ENCODE measurements at places on chromosomes 3 and 15.
A peak's percentile ranks its signal among the peaks of the same experiment; 100 is the strongest.

GRCh38 chr3:69058180-69058946, 6.2 kb upstream of the TMF1 start:
- DNase-seq: no peak

GRCh38 chr3:152268555-152269055, at the start of gene MBNL1:
MBNL1 (plus strand) TSS chr3:152268929; CDS start chr3:152300194, 31,265 bp downstream.
- DNase-seq: no peak

DNA sequence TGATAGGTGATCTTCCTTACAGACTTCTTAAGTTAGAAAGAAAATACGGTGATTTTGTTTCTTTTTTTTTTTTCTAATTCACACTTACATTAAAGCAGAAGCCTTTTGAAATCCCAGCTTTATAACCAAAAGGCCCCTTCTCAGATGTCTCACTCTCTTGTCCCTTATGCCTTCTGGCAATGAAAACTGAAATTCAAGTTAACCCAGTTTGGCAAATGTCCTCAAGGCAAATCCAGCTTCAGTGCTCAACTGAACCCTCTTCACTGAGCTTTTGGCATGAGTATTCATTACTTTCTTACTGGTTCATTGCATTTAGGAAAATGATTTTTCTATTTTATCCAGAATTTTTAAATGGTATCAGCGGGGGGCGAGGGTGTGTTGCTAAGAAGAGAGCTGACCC, 17.0 kb downstream of the PLCH1 start:
- DNase-seq: no peak

GRCh38 chr15:48664436-48664835, 18.9 kb upstream of the FBN1 start:
- DNase-seq: no peak

GRCh38 chr15:90306560-90306959, 41.1 kb downstream of the NGRN start:
- no peak for DNase-seq

- peak; percentile 83 for DNase-seq
Measured at GRCh38 chr3:167941234-167941995, 154.3 kb downstream of the GOLIM4 start.

DNA sequence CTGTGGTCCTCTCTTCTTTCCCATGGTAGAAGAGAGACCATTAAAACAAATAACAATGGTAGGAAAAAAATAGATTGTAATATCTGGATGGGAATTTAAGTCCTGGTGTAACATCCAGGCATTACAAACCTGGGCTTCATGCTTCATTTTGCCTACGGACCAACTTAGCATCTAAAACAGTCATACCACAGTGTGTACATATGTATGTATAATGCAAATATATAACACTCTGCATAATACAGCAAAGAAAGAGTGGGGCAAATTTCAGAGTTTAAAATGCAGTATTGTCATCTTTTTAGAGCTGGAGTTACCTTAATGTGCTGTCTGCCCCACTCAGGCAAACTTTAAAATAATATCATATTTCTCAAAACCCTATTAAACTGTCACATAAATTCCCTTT, 298.2 kb downstream of the AGBL1 start:
- DNase-seq: no peak

DNA sequence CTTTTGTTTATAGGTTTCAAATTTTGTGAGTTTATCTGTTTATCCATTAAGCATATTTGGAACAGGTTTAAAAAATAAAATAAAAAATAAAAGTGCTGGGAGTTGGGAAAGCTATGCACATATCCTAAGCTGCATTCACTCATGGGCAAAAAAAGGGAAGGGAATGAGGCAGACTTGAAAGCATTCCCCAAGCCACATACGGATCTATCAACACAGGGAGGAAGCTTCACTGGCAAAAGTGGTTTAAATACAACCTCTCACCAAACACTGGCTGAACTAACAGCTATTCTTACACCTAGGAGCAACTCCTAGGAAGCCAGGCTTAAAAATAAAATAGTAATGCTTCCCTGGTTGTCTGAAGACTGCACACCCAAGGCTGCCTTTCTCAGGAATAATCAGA, 101.2 kb downstream of the PCCB start:
- no peak for DNase-seq

DNA sequence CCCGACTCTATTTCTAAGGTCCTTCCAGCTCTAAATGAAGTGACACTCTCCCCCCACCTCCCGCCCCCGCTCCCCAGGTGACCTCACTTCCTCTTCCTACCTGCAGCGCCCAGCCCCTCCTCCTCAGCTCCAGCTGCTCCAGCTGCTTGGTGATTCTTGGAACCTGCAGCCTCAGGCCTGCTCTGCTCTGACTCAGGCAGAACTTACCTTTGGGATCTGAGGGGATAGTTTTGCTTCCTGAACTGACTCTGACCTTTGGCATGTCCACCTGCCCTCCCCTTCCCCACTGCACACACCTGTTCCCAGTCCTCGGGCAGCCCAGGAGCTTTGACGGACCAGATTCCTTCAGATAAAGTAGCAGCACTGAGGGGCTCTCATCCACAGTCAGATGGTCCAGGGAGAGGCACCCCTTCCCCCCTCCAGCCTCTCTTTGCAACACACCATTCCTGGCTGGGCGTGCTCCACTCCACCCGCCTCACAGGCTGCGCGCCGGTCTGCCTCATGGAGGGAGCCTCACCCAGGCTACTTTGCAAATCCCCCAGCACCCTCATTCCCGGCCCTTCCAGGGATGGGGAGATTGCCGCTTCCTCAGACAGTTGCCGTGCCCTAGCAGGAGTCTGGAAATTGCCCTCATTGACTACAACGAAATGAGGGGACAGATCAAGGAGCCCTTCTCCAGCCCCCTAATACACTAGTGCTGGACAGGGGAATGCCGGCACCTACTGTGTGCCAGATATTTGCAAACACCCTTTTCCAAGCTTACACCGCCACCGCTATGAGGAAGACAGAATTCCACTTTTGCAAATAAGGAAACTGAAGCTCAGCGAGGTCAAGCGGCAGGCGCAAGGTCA, 692 bp upstream of the C15orf39 start:
- DNase-seq: no peak

DNA sequence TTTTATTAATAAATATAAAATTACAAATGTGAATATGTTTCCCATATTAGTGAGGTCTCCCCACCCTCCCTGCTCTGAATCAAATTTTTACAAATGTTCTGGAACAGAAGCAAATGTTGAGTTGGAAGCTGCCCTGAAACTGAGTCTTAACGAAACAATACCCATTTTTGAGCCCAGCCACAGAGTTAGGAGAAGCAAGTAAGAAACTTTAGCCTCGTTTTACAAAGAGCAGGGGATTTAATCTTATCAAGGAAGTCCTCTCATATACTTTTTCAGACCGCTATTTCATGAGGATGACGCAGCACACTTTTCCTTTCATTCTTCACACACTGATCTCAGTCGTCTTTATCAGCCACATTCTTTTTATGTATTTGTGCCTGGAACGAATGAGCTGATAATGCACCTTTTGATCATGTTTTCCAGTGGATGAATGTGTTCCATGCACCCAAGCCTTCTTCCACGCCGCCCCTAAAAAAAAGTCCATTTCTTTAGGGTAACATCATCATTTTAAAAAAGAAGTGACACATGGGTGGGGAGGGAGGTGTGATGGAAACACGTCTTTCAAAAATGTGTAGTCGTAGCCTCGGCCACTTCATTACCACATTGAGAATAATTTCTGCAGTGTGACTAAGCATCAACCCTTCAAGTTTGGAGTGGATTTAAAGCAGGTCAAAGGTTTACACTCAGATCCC, 48.1 kb downstream of the SETMAR start:
- no peak for DNase-seq

- DNase-seq: no peak
Measured at GRCh38 chr3:4826237-4827100, 152.8 kb upstream of the BHLHE40 start.

DNA sequence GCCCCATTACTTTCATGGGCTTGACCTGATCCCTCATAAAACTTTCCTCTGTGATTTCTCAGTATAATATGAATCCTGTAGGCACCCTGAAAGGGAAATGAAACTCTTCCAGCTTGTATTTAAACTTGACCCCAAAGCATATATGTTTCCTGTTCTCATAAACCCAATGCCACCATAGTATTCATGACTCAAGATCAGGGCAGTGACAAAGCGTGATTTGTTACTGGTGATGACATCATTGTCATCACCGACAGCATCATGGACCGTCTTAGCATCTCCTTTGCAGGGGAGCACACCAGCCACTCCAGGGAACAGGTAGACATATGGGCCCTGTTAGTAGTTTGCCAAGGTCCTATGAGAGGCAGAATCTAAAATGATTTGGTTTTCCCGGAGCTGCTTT, 741.2 kb downstream of the NR2F2 start:
- DNase-seq: no peak

DNA sequence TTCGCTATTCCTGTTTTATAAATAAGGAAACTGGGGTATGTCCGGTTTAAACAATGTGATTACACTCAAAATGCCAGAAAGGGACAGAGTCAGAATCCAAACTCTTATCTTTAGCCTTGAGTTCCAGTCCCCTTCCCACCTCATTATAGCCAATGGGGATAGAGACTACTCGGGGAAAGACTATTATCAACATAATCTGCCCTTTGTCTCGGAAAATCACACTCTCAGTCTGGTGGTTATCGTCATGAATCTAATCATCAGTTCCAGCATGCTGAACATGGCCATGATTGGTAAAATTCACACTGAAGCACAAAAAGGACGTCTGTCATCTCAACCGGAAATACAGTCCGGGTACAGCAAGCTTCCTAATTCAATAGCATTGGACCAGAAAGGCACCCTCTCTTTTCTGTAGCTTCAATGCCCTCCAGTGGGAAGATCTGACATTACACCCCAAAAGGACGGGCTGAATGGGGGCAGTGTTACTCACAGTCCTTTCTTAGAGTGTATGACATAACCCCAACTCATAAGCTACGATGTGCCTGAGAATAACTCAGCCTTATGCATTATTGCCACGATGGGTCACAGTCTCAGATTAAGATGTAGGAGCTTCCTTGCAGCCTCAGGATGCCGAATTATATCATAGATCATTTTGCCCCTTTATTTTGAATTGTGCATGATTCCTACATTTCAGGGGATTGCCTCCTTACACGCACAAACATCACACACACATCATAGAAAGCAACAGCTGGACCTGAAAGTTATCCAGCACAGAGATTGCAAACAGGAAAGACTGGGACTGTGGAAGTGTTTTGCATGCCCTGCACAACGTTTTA, 390.4 kb upstream of the LMCD1 start:
- DNase-seq: peak; percentile 37

GRCh38 chr3:183313764-183314163, 60.7 kb downstream of the B3GNT5 start:
- DNase-seq: no peak

GRCh38 chr15:35293353-35294130, 208.4 kb upstream of the NANOGP8 start:
- no peak for DNase-seq

- no peak for DNase-seq
Measured at GRCh38 chr3:132723024-132723950, 1.1 kb upstream of the NPHP3 start.

GRCh38 chr3:104632521-104632920, 734.2 kb upstream of the ALCAM start:
- DNase-seq: no peak

DNA sequence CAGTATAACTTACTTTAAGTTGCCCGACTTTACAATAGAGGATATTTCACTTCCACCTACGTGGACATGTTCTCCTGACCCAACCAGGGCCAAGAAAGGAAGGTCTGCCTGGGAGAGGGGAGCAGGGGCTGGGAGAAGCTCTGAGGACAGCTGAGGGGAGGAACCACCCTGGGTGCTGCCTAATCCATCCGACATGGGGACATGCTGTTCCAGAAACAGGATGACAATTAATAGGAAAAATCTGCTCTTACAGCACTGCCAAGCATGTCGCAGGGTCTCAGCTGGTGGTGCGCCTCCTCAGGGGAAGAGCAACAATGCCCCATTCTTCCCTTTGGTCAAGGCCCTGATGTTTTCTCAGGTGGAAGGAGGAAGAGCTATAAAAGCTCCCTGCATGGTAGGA, 132.3 kb downstream of the NTRK3 start:
- no peak for DNase-seq

GRCh38 chr15:91319371-91320059, 219.5 kb downstream of the SV2B start:
- no peak for DNase-seq

GRCh38 chr15:50558012-50558411, 11.5 kb upstream of the USP50 start:
- no peak for DNase-seq

- DNase-seq: no peak
Measured at GRCh38 chr15:90232941-90233386, 777 bp downstream of the CIB1 start.

DNA sequence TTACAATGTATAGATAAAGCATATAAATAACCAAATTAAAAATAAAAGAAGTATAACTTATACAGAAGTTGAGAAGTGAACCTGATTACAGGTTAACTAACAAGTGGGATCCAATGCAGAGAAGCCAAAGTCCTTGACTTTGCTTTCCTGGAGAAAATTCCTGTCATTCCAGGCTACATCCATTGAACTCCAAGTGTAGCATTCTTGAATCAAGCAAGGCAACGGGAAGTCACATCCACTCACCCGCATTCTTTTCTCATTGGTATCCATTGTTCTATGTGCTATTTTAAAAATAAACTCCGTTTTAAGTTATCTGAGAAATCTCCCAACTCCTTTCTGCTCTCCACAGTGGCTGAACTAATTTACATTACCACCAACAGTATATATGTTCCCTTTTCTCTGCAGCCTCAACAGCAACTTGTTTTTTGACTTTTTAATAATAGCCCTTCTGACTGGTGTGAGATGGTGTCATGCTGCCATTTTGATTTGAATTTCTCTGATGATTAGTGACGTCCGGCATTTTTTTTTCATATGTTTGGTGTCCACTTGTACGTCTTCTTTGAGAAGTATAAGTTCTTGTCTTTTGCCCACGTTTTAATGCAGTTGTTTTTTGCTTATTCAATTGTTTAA, 534.3 kb downstream of the ROBO1 start:
- DNase-seq: no peak

- no peak for DNase-seq
Measured at GRCh38 chr3:72523429-72524151, 324.7 kb downstream of the SHQ1 start.

DNA sequence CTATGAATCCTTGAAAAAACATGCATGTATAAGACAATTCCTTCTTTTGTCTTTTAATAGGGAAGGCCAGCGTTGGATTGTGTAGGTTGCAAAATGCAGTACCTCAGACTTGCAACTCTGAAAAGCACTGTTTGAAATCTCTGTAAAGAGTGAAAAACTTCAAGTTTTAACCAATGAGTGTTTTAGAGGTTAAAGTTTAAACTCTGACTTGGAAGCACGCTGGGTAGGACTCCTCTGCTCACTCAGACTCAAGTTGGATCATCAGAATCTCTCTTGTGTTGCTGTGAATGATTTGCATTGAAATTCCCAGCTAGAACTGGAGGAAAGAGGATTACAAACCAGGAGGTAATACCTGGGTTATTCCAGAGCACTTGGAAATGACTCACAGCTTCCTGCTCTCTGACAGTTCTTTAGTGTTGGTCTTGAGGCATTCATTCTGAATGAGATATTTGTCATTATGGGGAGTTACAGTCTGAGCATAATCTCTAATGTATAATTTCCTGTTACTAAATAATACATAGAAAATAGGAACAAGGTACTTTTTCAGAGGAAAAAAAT, 49.1 kb downstream of the PLS1 start:
- DNase-seq: no peak
